Right forelimb (tissue), 1 donor: ENCODE measurements at places on chromosomes 7 and 10.

DNA sequence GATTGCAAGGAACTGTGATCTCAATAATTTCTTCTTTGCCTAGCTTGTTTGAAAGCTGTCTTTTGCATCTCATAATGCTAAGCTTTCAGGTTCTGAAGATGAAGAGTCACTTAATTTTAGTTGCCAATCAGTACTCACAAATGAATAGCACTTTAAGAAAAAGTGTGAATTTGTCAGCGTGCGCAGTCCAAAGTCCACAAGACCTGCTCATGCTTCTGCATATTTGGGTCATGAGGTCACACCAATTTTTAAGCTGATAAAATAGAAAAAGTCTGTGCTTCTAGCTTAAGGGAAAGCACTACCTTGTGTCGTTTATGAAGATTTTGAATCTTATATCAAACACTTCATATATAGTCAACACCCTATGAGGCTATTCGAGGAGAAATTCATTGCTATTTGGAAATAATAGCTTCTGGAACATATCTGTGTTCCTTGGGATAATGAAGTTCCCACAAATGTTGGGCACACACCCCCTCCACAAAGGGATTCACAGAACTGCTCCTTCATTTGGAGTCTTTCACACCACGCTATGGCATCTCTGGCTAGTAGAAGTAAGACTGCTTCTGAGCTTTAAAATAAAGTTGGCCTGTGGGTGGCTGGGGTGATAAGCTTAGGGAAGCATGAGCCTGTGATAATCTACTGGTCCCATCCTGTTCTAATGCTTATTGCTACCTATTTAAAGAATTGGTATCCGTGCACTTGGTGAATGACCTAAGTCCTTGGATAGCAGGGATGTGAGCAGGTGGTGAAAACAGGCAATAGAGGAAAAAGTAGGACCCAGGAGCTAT, 33.3 kb downstream of the A1CF start:
- DNase-seq: no peak

GRCh38 chr7:134777908-134778580, 1.4 kb upstream of the CALD1 start:
- DNase-seq: no peak

DNA sequence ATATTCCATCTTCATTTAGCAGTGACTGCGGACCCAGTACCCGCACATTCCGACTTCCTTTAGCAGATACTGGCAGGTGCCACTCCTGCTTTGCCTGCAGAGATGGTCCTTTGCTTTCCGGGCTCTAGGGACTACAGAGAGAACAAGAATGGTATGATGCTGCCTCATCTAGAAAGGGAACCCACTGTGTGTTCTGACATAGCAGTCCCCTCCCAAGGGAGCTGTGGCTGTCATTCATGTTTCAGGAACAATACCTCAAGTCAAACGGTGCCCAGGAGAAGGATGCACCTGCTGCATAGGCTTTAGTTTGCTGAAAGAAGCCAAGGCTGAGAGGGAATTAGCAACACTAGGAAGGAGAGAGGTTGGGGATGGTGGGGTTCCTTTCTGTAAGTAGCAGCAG, 15.9 kb upstream of the TMEM72 start:
- no peak for DNase-seq

- peak; percentile 33 for DNase-seq
Measured at GRCh38 chr7:144255471-144255897, 9.1 kb downstream of the OR2A7 start.

DNA sequence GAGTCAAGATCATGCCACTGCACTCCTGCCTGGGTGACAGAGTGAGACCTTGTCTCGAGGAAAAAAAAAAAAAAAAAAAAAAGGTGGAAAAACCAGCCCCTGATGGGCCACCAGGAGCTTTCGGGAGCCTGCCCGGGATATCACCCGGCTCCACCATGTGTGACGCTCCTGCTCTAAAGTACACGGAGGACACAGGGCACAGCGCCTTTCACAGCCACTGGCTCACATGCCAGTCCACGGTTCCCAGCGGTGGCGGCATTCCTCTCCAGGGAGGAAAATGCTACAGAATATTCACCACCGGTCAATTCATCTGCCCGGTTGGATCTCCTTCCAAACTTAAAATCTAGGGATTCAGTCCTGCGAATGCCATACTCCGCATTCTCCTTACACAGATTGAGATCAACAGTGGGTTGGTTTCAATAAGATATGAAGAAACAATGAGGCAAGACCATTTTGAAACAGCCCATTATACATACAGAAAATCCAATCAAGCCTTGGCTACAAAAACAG, 81.2 kb downstream of the CTBP2 start:
- DNase-seq: no peak
